NCI-H2081 treated with DMSO at 0.1 percent for 48 hours (cell line): ENCODE measurements at places on chromosomes 3 and 15.

DNA sequence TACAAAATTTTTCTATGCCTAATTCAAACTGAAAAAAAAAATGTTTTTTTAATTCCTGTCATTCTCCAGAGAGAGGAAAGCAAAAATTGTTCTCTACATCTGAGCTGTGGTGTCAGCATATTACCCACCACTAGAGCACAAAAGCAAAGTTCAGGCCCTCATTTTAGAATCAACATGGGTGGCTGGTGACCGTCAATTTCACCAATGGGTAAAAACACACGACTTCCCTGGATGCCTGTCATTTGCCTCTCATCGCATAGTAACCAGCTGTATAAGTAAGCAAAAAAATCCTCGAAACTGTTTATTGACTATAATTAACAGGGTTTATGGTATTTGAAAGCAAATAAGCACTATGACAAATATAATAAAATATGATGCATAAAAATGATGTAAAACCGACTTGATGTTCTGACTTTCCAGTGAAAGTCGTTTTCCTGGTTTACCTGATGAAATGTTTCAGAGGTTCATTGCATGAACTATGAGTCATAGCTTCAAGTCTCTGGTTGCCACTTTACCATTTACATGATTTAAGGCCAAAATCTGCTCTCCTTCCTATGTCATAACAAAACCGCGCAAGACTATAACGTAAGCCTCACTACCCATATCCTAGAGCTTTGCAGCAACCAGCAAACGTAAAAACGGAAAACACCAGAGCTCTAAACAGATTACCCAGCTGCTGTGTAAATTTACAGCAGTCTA, 60.5 kb downstream of the THBS1 start:
- DNase-seq = no peak

DNA sequence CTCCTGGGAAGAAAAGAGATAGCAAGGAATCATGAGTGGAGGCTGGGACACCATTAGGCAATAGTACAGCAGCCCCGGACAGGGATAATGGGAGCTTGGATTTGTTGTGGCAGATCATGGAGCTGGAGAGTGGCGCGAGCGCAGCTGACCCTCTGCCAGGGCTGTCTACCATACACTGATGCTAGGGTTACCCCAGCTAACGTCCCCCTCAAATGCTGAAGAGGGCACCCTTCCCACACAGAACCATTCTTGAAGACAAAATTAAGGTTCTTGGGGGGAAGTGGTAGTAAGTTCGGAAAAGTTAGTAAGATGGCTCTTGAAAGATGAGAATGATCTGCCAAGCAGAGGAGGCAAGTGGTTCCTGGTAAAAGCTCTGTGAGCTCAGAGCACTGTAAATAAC, 61.1 kb downstream of the ST3GAL6 start:
- DNase-seq = no peak

GRCh38 chr3:72663429-72663828, 184.8 kb downstream of the SHQ1 start:
- no peak for DNase-seq

- DNase-seq = peak; percentile 69
Measured at GRCh38 chr3:130892759-130893375, 1.0 kb upstream of the ATP2C1 start.

GRCh38 chr3:158842976-158843375, 41.1 kb downstream of the MFSD1 start:
- no peak for DNase-seq

DNA sequence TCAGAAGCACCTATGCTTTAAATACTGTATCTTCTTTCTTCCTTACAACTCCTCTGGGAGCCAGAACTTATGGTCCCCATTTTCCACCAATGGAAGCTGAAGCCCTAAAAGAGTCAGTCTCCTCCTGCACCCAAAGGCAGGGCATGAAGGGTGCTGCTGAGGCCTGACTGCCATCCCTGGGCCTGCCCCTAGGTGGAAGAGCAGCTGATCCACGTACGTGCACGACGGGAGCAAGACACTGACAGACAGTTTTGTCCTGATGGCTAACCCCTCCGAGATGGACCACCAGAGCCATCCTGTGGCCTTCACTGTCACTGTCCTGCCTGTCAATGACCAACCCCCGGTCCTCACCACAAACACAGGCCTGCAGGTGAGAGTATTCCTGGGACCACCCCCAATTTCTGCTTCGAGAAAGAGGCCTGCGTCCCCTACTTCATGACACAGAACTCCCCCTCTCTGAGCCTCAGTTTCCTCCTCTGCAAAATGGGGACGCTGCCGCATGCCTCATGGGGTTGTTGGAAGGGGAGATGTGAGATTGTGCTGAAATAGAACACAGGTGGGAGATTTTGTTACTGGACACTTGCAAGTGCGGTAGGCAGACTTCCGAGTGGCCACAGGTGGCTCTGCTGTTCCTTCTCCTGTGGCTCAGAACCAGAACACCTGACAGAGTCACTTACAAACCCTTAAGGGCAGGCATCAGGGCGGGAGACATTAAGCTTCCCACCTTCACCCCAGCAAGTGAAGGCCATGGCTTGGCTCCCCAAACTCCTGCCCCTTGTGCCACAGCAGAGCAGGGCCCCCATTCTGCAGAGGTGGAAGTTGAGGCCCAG, 175.4 kb downstream of the TBC1D2B start:
- DNase-seq = no peak

DNA sequence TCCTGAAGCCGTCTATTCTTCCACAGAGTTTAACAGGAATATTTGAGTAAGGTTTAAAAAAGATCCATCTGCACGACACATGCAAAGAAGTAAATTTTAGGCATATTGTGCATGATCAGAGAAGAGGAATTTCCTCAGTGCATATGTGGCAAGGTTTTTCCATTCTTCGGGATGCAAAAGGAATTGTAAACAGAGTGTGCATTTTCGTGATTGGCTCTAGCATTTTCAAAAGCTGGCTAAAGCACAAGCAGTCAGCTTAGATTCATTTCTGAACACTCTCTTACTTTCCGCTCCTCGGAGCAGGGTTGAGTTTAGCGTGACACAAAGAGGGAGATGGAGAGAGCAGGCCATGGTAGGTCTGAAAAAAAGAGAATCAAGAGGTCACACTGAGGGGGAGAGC, 128.2 kb downstream of the ADAMTS9 start:
- no peak for DNase-seq

- no peak for DNase-seq
Measured at GRCh38 chr3:190265126-190265525, 57.1 kb downstream of the CLDN1 start.

DNA sequence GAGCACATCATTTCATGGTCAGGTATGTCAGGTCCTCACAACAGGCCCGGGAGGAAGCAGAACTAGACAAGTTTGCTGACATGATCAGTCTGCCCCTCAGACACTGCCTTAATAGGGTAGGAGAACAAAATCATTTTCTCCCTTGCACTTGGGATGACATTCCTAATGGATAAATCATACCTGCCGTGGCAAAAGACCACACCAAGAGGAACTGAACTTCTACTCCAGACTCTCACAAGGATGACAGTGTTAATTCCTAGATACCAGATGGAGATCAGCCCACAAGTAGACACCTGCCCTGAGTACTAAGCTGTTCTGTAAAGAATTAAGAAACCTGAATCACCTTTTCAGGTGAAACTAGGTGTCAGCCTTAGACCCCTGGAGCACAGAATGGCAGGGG, 19.5 kb downstream of the SIAH2 start:
- DNase-seq = no peak

- no peak for DNase-seq
Measured at GRCh38 chr15:41992803-41993190, 20.4 kb upstream of the EHD4 start.

DNA sequence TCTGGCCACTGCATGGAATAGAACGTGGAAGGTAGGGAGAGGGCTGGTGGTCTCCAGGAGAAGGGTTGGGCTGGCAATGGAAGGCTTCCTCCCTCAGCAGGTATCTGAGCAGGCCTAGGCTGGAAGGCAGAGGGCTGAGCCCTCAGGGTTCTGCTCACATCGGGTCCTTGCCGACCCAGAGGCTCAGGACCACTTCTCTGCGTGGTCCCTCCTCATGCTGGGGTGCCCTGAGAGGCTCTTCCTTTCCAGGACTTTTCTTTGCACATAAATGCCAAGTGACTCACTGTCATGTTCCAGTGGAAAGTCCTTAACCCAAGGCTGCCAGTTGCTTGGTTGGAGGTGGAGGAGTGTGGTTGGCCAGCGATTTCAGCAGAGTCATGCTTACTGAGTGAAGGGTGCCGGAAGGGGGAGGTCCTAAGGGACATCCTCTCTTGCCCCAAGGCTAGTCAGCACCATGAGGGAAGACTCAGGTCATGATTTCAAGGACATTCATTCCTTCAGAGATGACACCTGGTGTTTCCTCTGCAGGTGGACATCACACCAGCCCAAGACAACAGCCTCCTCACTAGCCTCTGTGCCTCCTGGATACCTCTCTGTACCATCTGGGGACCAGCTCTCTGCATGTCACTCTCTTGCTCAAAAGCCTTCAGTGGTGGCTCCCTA, 8.2 kb downstream of the SLC6A6 start:
- DNase-seq = no peak

DNA sequence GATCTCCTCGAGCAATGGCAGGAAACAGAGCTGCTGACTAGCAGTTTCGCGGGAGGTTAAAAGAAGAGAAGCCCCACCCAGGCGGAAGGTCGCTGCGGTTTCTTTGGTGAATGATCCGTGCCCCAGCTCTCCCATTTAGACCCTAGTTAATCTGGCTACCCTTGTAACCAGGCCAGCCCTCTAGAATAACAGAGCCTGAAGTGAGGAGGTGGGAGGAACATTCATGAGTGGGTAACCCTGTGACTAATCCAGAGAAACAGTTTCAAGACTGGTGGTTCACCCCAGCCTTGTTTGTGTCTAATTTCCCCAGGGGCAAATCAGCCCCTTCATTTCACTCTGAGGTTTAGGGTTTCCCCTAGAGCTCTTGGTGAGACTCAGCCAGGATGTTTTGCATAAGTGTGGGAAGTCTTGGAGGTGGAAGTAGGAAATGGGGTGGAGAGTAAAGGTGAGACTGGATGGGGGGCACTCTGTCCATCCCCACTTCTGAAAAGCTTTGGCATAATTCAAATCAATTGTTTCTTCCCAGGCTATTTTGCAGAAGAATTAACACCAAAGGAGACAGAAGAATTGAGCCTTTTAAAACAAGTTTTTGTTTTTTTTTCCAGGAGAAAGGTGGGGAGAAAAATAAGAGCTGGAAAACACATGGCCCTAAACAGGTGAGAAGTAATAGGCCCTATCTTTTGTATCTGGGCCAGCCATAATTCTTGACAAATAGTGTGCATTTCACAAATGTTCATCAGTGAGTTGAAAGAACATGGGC, 303.1 kb downstream of the RPLP1 start:
- DNase-seq = no peak

GRCh38 chr3:153897025-153897723, 224.0 kb upstream of the ARHGEF26 start:
- no peak for DNase-seq

GRCh38 chr3:158110658-158111018, 749 bp downstream of the RSRC1 start:
- DNase-seq = peak; percentile 50

- no peak for DNase-seq
Measured at GRCh38 chr15:65816441-65816840, 24.3 kb upstream of the DENND4A start.

DNA sequence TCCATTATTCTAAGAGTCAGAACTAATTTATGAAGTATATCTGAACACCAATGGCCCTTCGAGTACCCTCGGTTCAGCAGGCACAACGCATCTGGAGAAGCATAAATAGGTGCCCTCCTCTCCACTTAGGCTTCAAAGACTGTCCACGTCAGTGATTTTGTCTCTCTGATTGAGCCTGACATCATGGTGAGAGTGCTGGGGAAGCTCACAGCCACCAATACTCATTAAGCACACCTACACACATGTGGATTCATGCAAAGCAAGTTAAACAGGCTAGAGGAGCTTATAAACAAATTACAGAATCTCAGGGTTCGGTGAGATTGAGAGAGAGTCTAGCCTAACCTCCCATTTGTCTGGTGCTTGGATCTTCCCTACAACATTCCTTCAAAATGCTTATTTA, 3.6 kb downstream of the CLDN1 start:
- DNase-seq = no peak

DNA sequence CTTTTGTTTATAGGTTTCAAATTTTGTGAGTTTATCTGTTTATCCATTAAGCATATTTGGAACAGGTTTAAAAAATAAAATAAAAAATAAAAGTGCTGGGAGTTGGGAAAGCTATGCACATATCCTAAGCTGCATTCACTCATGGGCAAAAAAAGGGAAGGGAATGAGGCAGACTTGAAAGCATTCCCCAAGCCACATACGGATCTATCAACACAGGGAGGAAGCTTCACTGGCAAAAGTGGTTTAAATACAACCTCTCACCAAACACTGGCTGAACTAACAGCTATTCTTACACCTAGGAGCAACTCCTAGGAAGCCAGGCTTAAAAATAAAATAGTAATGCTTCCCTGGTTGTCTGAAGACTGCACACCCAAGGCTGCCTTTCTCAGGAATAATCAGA, 101.2 kb downstream of the PCCB start:
- DNase-seq = no peak

DNA sequence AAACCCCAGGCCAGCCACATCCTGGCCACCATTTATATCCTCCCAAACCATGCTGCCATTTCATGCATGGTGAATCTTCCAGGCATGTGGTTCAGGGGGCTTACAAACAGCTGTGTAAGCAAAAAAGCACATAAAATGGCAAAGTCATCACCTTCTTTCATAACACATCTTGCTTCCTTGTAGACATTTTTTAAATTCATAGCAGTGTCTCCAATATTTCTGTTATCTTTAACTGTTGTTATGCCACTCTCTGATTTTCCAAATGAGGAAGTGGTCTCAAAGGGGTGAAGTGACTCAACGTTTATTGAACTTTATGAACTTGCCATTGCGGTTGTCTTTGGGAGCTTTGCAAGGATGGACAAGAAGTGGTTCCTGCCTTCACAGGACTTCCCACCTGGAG, 264.4 kb downstream of the MEX3B start:
- DNase-seq = no peak
